ENCODE measurements at places on chromosomes 4 and X. TPM values are rescaled to one million over a fixed set of nuclear protein-coding genes. Genes with fewer than 3 reads are reported as not detected.

SPANXB1 gene
- not detected for total RNA-seq

SMARCA1 gene
- 34.0 TPM for total RNA-seq

PTTG2 gene
- not detected for total RNA-seq

GSTCD gene
- 18.5 TPM for total RNA-seq

SFRP2 gene
- 1.5 TPM for total RNA-seq

Data from kidney epithelial cell (primary cell).